ENCODE measurements at places on chromosomes 1 and 21. TPM values are rescaled to one million over a fixed set of nuclear protein-coding genes. Genes with fewer than 3 reads are reported as not detected.

DNA sequence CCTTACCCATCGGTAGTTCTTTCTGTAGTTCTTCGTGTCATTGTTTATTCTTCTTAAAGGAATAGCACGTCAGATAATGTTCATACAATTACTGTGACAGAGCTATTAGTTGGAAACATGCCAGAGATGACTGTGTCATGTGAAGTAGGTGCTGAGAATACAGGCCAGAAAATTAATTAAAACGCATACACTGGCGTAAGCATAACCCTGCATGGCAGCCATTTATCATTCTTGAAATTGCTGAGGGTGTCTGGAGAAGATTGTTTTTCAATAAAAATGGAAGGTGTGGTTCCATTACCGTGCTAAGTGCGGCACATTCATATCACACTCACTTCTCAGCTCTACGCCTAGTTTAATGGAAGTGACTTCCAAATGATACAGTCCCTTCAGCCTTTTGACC is 7.8 kb downstream of the ETS2 start:
- DNase-seq, result no peak

- DNase-seq, result no peak
These were observed 44.8 kb upstream of the TADA1 start for GRCh38 chr1:166920561-166921475.

GRCh38 chr21:30714456-30714855 is 4.1 kb downstream of the KRTAP21-3 start:
- DNase-seq, result no peak

The PTGFR gene
- 20.0 TPM for polyA plus RNA-seq

The FCRL1 gene
- polyA plus RNA-seq, result 3.1 TPM

The LRRC53 gene
- not detected for polyA plus RNA-seq

The S100B gene
- 22.1 TPM for polyA plus RNA-seq

The RAB42 gene
- polyA plus RNA-seq, result 6.9 TPM

The ACTL8 gene
- polyA plus RNA-seq, result not detected
